Stimulated activated CD4-positive, alpha-beta T cell treated with anti-CD3 and anti-CD28 coated beads, Interleukin-2, amount 100 ng/mL, for 24 hours (primary cell): ENCODE measurements at places on chromosomes 2 and 18.

DNA sequence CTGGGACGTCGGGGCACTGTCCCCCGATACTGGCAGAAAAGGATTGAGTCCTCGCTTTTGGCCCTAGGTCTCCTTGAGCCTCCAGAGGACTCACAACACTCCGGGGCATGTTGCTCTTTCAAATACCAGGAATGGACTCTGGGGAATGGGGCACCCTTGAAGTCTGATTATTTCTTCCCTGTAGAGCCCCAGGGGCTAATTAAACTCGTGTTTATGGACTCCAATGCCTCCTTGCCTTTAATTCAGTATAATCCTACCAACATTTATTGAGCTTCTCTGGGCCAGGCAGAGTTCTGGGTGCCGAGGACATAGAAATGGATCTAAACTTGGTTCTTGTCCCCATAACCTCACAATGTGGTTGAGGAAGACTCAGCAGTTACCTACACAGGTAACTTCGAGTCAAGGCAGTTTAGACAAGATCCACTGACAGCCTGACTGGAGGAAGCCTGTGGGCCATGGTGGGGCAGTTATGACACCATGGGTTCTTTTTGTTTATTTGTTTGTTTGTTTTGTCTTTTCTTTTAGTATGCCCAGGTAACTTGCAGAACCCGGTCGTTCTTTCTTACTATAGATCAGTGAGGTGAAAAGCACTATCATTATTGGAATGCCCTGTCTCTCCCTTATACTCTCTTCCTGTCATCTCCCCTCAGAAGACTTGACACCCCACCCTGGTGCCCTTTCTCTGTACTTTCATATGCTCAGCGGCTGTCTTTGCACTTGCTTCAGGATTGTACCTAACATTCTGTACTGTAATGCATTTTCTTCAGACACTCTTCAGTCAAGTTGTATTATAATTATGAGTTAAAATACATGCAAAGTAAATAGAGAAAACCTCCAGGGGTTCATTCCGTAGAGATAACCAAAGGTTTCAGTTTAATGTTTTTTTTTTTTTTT lies 3.2 kb downstream of the CFLAR start:
- DNase-seq = no peak

DNA sequence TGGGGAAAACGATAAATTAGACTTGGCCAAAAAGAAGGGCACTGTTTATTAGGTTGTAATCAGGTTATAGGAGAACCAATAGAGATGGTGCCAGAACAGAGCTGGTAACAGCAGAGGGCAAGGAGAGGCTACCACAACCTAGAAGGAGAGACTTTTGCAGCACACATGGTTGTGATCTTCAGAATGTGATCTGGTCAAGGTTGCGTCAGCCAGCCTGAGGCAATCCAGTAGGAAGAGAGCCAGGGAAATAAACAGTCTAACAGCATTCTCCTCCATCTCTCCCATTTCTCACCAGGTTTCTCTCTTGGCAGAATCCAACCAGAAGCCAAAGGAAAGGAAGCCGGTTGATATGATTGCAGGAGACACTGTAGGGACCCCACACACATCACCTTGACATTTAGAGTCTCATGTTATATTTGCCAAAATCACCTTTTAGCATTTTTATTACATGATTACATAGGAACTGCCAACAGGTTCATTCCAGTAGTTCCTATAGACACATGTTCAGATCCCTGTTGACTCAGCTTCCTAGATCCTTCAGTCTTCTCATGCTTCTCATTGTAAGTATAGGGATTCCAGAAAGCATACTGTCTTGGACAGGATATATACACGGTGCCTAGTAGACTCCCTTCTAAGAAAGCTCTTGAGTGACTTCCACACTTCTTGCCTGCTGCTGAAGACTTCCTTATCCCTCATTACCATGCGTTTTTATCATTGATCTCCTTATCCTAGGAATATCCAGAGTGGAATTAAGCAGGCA lies 17.6 kb upstream of the SPATS2L start:
- no peak for DNase-seq

DNA sequence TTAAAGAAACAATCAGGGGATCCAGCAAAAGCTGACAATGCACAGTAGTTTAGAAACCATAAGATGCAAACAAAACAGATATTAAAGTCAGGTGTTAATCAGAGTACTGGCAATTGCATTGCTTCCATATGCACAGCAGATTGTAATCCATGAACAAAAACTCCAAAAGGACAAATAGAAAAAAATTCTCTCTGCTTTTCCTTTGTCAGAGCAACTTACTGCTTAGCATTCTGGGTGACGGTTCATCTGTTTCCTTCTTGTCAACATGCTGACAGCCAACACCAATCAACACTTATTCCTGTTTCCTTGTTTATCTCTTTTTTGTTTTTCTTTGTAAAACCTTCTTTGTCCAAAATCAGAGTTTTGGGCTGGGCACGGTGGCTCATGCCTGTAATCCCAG lies 473.1 kb downstream of the XIRP2 start:
- DNase-seq = no peak

- DNase-seq = no peak
Observed at GRCh38 chr2:120940726-120941256, 205.1 kb downstream of the GLI2 start.

DNA sequence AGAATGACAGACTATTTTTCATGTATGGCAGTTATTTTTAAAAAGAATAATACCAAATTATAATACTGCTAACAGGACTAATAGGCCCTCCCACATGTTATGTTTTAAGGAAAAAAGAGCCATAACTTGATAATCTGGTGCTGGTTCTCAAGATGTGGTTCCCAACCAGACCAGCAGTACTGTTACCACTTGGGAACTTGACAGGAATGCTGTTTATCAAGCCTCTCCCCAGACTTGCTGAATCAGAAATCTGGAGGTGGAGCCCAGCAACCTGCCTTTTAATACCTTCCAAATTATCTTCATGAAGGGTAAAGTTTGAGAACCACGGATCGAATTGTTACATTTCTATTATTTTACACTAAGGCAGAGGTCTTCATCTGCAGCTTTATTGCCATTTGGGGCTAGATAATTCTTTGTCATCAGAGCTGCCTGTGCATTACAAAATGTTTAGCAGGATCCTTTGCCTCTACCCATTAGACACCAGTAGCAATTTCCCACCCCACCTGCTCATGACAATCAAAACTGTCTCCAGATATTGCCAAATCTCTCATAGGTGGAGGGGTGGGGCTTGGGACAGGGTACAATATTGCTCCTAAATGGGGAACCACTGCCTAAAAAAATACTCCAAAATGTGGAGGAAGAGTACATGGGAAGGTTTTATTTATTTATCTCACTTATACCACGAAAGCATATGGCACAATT lies 629.6 kb downstream of the ARHGAP15 start:
- DNase-seq = no peak

DNA sequence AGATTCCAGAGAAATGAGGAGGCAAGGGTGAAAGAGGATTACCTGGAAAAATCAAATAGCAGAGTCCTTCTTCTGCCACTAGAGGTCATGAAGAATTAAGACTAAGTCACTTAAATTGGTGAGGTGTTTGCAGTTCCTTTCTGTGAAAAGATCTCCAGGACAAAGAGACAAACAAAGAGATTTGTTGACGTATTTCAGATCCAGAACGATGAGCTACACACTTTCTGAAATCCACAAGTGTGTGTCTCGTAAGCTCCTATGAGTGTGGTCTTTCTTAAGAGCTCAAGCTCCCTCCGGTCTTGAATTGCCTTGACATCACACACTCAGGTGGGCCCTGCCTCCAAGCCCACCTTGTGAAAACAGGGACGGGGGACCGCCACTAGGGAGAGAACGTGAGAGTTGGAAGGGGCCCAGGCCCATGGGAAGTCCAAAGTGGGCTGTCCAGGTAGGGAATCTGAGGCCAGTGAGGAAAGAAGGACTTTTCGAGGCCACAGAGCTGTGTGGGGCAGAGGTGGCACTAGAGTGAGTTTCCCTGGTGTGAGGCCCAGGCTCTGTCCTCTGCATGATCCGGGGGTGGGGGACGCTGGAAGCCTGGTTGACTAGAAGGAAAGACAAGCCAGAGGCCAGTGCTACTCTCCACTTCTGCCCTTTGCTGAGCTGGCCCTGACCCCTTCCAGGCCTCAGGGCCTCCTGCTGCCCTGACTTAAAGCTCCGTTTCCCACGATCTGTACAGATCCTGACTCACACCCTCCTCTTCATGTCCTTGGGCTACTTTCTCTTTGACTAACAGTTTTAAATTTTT lies 168.1 kb upstream of the NCK2 start:
- DNase-seq = no peak

DNA sequence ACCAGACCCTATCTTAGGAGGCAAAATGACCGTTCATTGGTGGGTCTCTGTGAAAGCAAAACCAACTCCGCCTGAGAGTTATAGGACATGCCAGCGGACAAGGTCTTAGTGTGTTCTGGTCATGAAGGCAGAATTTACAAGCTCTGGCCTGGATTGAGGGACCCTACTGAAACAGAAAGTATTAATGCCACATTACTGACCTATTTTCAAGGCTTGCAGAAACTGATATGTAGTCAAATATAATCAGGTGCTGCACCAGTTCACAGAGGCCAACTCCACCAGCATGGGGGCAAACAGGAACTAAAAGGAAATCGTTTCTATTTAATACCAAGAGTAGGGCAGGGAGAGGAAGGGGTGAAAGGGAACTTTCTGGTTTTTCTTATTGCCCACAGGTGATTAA lies 19.7 kb downstream of the TYMS start:
- DNase-seq = no peak

DNA sequence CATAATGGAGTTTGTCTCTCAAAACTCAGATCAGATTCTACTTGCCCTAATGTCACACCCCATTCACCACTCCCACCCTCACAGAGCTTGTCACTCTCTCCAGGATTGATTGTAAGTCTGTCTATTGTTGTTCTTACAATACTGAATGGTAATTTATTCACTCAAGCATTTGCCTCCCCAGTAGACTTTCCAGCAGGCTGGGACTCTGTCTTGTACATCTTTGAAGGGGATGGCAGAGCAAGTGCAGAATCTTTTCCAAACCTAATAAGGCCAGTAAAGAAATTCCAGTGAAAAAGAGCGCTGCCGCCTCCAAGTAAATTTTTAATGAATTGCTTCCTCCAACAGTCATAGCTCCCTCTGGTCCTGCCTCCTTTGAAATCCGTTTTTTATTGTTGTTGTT lies 56.9 kb downstream of the RBM43 start:
- no peak for DNase-seq

- no peak for DNase-seq
Observed at GRCh38 chr2:118251427-118251826, 163.2 kb downstream of the INSIG2 start.

GRCh38 chr2:86193901-86194567 lies 1.2 kb downstream of the IMMT start:
- DNase-seq = no peak

DNA sequence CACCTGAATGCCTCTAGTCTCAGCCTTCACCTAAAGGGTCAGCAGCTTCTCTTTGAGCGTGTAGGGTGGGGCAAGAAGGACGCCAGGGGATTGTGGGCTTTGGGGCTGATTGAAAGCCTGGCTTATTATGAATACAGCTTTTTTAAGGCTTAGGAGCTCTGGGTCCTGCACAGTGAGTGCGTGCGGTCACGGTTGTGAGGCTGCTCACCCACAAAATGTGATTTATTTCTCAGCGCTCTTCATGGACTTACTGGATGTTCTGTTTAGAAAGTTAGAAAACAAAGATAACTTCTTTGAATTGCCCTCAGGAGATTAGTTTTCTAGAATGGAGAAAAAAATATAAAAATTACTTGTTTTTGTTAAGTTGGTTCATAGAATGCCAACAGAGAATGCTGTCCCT lies 37.5 kb downstream of the HK2 start:
- DNase-seq = no peak

GRCh38 chr2:143476336-143477087 lies 347.3 kb downstream of the ARHGAP15 start:
- no peak for DNase-seq

DNA sequence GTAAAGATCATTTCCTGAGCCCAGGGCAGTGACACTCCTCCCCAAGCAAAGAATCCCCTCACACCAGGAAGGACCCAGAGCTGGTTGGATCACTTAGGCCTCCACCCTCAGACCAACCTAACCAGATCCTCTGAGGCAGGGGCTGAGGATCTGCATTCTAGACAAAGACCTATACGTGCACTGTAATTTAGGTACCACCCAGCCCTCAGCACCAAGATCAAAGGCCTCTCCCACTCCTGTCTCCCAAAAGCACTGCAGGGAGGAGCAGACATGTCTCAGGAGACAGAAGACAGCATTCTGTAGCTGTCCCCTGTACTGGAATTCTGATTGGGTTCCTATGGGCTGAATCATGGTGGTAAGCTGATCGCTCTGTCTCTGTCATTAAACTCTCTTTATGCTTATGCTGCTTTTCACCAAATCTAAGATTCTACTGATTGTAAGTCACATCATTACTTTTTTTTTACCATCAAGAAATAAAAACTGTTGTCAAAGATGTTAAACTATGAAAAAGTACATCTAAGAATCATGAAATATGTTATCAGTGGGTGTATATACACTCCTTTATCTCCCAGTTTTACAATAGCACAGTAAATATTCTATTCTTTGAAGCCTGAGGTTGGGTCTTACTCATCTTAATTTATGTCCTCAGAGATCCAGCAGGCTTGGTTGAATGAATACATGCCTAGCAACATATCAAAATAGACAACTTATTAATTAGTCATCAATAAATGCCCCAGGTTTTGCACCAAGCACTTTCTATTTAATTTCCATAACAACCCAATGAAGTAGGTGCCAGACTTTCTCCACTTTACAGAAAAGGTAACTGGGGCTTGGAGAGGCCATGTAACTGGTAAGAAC lies 28.3 kb downstream of the MCFD2 start:
- no peak for DNase-seq

DNA sequence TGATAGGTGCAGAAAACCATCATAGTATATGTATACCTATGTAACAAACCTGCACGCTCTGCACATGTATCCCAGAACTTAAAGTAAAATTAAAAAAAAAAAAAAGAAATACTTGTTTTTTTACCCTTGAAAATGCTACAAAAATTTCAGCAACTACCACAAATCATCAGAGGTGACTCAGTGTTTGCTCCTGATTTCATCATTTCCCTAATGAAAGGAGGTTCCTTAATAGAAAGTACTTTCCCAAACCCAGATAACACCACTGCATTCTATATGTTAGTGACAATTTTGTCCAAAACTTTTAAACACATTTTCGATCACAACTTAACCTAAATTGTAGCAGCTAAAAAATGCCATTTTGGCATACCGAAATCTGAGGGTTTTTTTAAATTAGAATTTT lies 163.3 kb downstream of the SLC39A10 start:
- DNase-seq = no peak

- DNase-seq = no peak
Observed at GRCh38 chr18:63183378-63183777, 136.2 kb downstream of the BCL2 start.

- no peak for DNase-seq
Observed at GRCh38 chr2:204026294-204026693, 89.7 kb downstream of the ICOS start.

- DNase-seq = no peak
Observed at GRCh38 chr2:2762913-2763312, 431.8 kb upstream of the MYT1L start.
